ENCODE measurements at places on chromosomes 1 and 21. TPM values are rescaled to one million over a fixed set of nuclear protein-coding genes. Genes with fewer than 3 reads are reported as not detected.

DNA sequence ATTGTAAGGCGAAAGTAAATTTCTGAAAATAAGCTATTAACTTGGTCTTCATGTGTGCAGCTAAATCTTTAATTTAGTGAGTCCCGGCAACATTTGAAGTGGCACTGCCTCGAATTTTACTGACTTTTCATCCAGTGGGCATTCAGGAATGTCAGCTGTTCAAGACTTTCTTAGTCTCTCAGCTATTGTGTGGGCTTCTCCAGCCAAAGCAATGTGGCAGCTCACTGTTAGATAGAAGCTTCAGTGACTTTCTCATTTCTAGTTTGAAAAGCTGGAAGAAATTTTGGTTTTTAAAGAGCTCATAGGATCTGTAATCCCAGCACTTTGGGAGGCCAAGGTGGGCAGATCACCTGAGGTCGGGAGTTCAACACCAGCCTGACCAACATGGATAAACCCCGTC is 44.3 kb upstream of the FAM89A start:
- H3K4me3 ChIP-seq, result no peak overlapping the region
- peaks cover 10% of the 10 kb centered on the region for H3K27me3 ChIP-seq
- peaks cover 8% of the 10 kb centered on the region for H3K4me1 ChIP-seq
- no peak overlapping the region for H3K27ac ChIP-seq
- H3K36me3 ChIP-seq, result no peaks in the 10 kb centered on the region

- H3K27me3 ChIP-seq, result no peaks in the 10 kb centered on the region
- DNase-seq, result no peak
- peaks cover 49% of the 10 kb centered on the region for H3K36me3 ChIP-seq
- H3K4me1 ChIP-seq, result peaks cover 15% of the 10 kb centered on the region
Measured at GRCh38 chr21:45537111-45537745, 5.0 kb downstream of the SLC19A1 start.

Gene SPRR2G
- not detected for total RNA-seq

Gene AP4B1
- 42.0 TPM for total RNA-seq

Gene GPR37L1
- total RNA-seq, result not detected

DNA sequence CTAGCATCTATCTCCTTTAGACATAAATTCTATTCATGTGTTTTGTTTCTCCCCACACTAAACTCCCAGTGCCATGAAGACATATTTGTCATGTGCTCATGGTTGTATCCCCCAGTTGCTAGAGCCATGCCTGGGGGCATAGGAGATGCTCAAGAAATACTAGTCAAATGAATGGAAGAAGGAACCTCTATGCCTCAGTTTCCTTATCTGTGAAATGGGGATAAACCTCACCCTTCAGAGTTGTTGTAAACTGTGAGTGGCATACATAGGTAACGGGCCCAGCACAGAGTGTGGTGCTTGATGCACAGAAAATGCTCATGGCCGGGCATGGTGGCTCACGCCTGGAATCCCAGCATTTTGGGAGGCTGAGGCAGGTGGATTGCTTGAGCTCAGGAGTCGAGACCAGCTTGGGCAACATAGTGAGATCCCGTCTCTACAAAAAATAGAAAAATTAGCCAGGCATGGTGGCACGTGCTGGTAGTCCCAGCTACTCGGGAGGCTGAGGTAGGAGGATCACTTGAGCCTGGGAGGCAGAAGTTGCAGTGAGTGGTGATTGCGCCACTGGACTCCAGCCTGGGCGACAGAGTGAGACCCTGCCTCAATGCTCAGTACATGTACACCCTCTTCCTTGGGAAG is 8.7 kb downstream of the LDLRAD2 start:
- H3K27me3 ChIP-seq, result no peaks in the 10 kb centered on the region
- no peak for DNase-seq
- H3K4me1 ChIP-seq, result peaks cover 3% of the 10 kb centered on the region
- no peaks in the 10 kb centered on the region for H3K36me3 ChIP-seq
- H3K27ac ChIP-seq, result no peak overlapping the region

- DNase-seq, result no peak
- H3K4me3 ChIP-seq, result no peak overlapping the region
- H3K27me3 ChIP-seq, result peaks cover 19% of the 10 kb centered on the region
Measured at GRCh38 chr1:231106347-231106746, 55.5 kb upstream of the TRIM67 start.

DNA sequence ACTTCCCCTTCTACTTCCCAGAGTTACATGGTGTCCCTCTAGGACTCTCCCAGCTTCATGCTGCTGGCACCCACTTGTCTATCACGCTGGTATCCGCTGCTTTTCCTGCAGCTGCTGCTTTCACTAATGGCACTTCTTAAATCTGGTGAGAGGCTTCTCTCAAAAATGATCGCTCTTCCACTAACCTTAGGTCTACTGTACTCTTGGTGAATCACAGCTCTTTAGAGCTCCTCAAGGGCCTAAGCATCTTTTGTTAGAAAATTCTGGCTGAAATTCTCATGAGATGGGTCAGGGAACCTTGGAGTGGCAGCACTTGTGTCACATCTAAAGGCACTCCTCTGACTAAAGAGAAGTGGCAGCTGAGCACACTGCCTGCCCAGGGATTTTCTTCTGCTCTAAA is 32.1 kb downstream of the ZMYND12 start:
- H3K4me3 ChIP-seq, result no peak overlapping the region
- H3K4me1 ChIP-seq, result no peaks in the 10 kb centered on the region
- H3K36me3 ChIP-seq, result no peaks in the 10 kb centered on the region
- H3K27me3 ChIP-seq, result no peaks in the 10 kb centered on the region
- no peak overlapping the region for H3K27ac ChIP-seq

DNA sequence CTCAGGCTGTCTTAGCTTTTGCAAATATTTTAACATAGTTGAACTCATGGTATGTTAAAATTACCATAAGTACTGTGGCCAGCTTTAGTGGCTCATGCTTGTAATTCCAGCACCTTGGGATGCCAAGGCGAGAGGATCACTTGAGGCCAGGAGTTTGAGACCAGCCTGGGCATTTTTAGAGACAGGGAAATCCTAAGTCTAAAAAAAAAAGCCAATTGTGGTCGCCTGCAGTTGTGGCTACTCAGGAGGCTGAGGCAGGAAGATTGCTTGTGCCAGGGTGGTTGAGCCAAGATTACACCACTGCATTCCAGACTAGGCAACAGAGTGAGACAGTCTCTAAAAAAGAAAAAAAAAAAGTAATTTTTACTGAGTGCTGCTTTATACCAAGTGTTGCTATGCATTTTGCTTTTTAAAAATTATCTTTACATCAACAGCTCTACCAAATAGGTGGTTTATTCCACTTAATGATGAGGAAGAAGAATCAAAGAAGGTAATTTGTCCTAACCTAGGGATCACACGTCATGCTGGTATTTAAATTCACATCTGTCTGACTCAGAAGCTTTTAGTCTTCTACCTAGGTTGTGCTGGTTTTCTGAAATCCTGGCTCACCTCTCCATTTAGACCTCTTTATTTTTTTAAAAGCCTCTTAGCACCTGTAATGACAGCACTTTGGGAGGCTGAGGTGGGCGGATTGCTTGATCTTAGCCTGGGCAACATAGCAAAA is 16.8 kb downstream of the PPP1R12B start:
- no peak for DNase-seq
- no peaks in the 10 kb centered on the region for H3K36me3 ChIP-seq
- no peak overlapping the region for H3K27ac ChIP-seq
- no peaks in the 10 kb centered on the region for H3K4me1 ChIP-seq
- no peak overlapping the region for H3K4me3 ChIP-seq
- no peaks in the 10 kb centered on the region for H3K27me3 ChIP-seq

Gene AADACL3
- total RNA-seq, result not detected

Gene GIPC2
- total RNA-seq, result 0.09 TPM

DNA sequence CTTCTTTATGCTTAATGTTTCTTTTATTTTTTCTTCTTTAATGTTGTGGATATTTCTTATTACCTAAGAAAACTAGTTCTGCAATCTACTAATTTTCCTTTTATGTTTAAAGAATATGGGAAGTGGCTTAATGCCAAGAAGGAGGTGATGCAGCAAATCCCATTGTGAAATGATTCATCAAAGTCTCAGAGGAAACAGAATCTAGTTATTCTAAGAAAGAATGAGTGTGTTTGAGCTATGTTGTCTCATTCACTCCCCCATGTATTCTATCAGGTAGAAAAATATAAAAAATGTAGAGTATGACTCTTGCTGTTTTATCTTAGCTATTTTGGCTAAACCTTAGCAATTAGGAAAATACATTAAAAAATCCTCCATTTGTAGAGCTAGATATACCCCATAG is 659.9 kb upstream of the RGS18 start:
- H3K4me3 ChIP-seq, result no peak overlapping the region
- H3K4me1 ChIP-seq, result no peaks in the 10 kb centered on the region

DNA sequence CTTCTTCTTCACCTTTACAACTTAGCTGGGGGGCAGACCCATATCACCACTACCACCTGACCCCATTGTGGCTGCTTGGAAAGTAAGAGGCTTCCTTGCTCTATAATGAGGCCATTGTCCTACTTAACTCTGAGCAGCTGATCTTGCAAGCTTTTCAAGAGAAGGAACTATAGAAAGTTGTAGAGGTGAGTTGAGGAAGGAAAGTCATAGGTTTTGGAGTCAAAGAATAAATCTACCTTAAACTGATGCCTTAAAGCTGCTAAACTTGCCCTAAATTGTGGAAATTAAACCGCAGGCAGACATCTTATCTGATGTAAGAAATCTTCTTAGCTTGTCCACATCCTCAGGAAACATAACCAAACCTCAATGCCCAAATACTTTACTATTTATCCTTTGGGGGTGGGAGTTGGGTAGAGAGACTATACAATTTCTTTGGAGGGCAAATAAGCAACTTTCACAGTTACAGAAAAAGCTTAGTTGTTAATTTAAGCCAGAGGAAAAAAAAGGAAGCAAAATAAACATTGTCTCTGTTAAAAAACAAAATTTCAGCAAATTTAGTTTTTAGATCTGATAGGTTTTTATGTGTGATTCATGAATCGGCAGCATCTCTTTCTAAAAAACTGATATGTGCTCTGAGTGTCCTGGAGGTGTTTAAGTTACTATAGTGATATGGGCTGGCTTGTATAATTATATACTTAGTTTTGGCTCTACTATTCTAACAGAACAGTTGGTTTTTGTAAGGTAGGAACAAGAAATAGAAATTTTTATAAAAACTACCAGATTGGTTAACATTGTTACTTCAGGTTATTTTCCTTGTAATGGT is 4.7 kb downstream of the IL23R start:
- peaks cover 56% of the 10 kb centered on the region for H3K4me1 ChIP-seq
- peak overlapping the region; percentile 93 for H3K27ac ChIP-seq
- H3K36me3 ChIP-seq, result peaks cover 4% of the 10 kb centered on the region

GRCh38 chr1:9733160-9733789 is 81.7 kb downstream of the PIK3CD start:
- peaks cover 27% of the 10 kb centered on the region for H3K4me1 ChIP-seq
- peaks cover 67% of the 10 kb centered on the region for H3K36me3 ChIP-seq
- DNase-seq, result no peak
- H3K4me3 ChIP-seq, result no peak overlapping the region

Gene KMO
- 0.05 TPM for total RNA-seq

GRCh38 chr1:168050880-168051279 is 85.8 kb downstream of the GPR161 start:
- peaks cover 5% of the 10 kb centered on the region for H3K4me1 ChIP-seq
- H3K27ac ChIP-seq, result no peak overlapping the region
- H3K36me3 ChIP-seq, result peaks cover 9% of the 10 kb centered on the region
- no peaks in the 10 kb centered on the region for H3K27me3 ChIP-seq

Gene TLCD4
- not detected for total RNA-seq

DNA sequence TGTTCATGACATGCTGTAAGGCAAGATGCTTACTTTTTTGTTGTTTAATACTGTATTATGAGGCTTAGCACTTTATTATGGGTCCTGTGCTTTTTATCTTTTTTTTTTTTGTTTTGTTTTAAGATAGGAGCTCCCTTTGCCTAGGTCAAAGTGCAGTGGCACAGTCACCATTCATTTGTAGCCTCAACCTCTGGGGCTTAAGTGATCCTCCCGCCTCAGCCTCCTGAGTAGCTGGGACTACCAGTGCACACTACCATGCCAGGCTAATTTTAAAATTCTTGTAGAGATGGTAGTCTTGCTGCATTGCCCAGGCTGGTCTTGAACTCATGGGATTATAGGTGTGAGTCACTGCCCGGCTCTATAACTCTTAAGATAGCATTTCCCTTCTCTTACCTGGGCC is 4.6 kb downstream of the UBAP2L start:
- H3K4me1 ChIP-seq, result peaks cover 37% of the 10 kb centered on the region
- DNase-seq, result no peak
- H3K27ac ChIP-seq, result no peak overlapping the region
- peaks cover 80% of the 10 kb centered on the region for H3K36me3 ChIP-seq
- H3K4me3 ChIP-seq, result no peak overlapping the region

- no peak for DNase-seq
- no peaks in the 10 kb centered on the region for H3K4me1 ChIP-seq
- H3K4me3 ChIP-seq, result no peak overlapping the region
Measured at GRCh38 chr1:52876843-52877242, 34.3 kb downstream of the ZYG11A start.

Gene PRDM16
- total RNA-seq, result not detected

DNA sequence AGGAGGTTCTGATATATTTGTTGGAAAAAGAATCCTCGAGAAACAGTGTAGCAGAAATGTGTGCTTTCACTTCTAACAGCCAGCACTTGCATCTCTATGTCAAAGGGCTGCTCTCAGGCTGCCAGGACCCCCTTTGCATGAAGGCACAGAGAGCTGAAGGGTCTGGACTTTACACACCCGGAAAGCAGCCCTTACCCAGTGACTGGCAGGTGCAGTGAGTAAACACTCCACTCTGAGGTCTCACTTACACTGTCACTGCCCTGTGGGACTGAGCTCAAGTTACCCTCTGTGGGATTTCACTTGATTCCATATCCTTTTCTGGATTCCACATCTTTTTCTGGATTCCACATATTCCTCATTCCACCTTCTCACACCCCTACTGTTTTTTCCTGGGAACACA is 40.8 kb upstream of the PPP2R5A start:
- peaks cover 11% of the 10 kb centered on the region for H3K4me1 ChIP-seq
- peak overlapping the region; percentile 17 for H3K27ac ChIP-seq
- H3K27me3 ChIP-seq, result no peaks in the 10 kb centered on the region
- no peak overlapping the region for H3K4me3 ChIP-seq
- H3K36me3 ChIP-seq, result peaks cover 3% of the 10 kb centered on the region

DNA sequence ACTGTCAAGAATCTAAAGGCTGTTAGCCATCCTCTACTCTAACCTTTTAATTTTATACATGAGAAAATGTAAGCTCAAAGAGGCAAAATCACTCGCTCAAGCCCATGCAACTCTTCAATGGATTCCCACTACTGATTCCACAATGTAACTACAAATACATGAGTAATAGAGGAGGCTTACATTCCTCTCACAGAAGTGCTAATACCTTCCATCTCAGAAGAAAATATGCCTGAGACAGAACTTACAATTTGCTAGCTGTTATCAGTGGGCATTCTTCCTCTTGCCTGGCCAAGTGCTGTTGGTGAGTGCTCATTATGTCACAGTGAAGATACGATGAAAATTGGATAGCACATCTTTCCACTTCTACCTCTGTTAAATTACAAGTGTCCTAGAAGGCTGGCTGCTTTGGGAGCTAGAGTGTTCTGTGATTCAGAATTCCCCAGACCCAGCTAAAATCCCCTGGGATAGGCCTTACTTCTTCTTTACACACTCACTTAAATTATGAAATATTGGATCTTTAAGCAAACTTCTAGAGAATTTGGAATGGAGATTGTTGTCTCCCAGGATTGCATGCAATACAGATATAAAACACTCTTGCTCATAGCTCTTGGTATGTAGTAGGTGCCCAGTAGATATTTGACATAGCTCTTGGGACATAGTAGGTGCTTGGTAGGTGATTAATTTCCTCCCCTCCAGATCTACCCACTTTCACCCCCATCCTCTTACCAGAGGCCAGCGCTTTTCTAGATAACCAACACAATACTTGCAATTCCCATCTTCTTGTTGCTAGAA is 24.1 kb downstream of the BCL9 start:
- no peak overlapping the region for H3K4me3 ChIP-seq
- no peak for DNase-seq
- peaks cover 10% of the 10 kb centered on the region for H3K27me3 ChIP-seq
- no peaks in the 10 kb centered on the region for H3K36me3 ChIP-seq
- H3K27ac ChIP-seq, result no peak overlapping the region
- peaks cover 9% of the 10 kb centered on the region for H3K4me1 ChIP-seq

Measured in activated T-helper 2 cell treated with anti-CD3 and anti-CD28 coated beads, Interferon-gamma antibody, Interleukin-2, Interleukin-4, amounts not matched to agents 10 μg/mL and 5 μg/mL and 100 μg/mL, durations not matched to agents 14 hours and 24 hours and 36 hours (primary cell).